Psoas muscle (tissue), 8 donors: ENCODE measurements at places on chromosomes 2 and 18. TPM values are rescaled to one million over a fixed set of nuclear protein-coding genes. Genes with fewer than 3 reads are reported as not detected.

The SLC14A1 gene
- total RNA-seq: 1.5 TPM

The PID1 gene
- 9.8 TPM for total RNA-seq

The MOGAT1 gene
- total RNA-seq: not detected

GRCh38 chr18:35605686-35606417 is 24.3 kb downstream of the GALNT1 start:
- no peak overlapping the region for H3K27ac ChIP-seq
- no peaks in the 10 kb centered on the region for H3K27me3 ChIP-seq
- DNase-seq: no peak
- peaks cover 23% of the 10 kb centered on the region for H3K4me1 ChIP-seq

DNA sequence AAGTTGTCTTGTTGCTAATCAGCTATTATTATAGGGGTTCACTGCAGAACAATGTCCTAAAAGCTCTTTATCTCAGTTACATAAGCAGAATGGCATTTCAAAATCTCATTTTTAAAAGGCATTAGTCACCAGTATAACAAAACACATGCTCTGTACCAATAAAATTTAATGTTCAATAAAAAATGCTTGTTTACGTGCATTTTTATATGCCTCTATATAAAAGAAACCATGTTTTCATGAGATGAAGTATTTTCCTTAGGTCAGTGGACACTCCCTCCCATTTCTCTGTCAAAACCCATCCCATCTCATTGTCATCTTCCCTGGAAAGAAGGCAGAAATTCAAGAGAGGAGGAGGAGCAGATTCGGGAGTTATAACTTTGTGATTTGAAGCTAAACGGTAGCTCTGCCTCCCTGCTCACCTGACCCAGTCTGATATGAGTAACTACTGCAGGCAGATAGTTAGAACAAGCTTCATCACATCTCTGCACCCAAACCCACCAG is 231.9 kb upstream of the SIX2 start:
- no peak overlapping the region for H3K4me3 ChIP-seq
- peak overlapping the region; percentile 84 for H3K27ac ChIP-seq

The LANCL1 gene
- total RNA-seq: 38.2 TPM

- no peak for DNase-seq
- no peaks in the 10 kb centered on the region for H3K36me3 ChIP-seq
- H3K27ac ChIP-seq: no peak within 1 kb of the TSS
- H3K4me1 ChIP-seq: peaks cover 6% of the 10 kb centered on the region
These were observed at the start of gene LYPD1 for GRCh38 chr2:132669908-132670495. LYPD1 (minus strand) TSS chr2:132670205; CDS start chr2:132669932, 273 bp downstream.

DNA sequence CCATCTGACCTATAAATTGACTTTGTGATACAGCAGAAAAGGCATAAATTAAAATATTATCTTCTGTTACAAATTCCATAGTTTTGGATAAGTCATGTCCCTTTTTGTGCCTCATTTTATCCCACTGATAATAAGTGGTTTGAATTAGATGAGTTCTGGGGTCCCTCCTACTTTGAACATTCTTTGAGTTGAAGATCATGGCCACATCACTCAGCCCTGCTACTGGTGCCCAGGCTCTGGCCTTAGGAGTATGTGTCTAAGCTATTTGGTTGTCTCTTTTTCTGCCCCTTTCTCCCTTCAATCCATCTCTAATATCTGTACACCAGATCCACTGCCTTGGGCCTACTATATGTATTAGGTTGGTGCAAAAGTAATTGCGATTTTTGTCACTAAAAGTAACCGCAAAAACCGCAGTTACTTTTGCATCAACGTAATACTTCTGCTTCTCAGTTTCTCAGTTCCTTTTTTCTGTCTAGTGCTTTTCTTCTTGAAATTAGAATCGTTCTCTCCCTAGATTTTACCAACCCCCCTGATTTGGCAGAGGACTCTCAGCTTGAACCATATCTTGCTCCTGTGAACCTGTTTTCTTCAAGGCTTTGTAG is 362.5 kb upstream of the TNP1 start:
- H3K4me3 ChIP-seq: no peak overlapping the region
- no peak for DNase-seq
- no peaks in the 10 kb centered on the region for H3K27me3 ChIP-seq
- peaks cover 9% of the 10 kb centered on the region for H3K4me1 ChIP-seq
- H3K27ac ChIP-seq: no peak overlapping the region
- H3K36me3 ChIP-seq: no peaks in the 10 kb centered on the region

The POTEJ gene
- total RNA-seq: not detected

- H3K4me1 ChIP-seq: peaks cover 22% of the 10 kb centered on the region
- H3K27me3 ChIP-seq: no peaks in the 10 kb centered on the region
- DNase-seq: no peak
- no peaks in the 10 kb centered on the region for H3K36me3 ChIP-seq
- H3K4me3 ChIP-seq: no peak overlapping the region
- H3K27ac ChIP-seq: no peak overlapping the region
These were observed 73.7 kb downstream of the UXS1 start for GRCh38 chr2:106120432-106120831.

The C2orf78 gene
- total RNA-seq: not detected

GRCh38 chr2:26685989-26686839 is 6.3 kb upstream of the KCNK3 start:
- H3K4me3 ChIP-seq: no peak overlapping the region
- H3K4me1 ChIP-seq: no peaks in the 10 kb centered on the region
- H3K27me3 ChIP-seq: peaks cover 6% of the 10 kb centered on the region
- H3K27ac ChIP-seq: no peak overlapping the region
- no peak for DNase-seq

DNA sequence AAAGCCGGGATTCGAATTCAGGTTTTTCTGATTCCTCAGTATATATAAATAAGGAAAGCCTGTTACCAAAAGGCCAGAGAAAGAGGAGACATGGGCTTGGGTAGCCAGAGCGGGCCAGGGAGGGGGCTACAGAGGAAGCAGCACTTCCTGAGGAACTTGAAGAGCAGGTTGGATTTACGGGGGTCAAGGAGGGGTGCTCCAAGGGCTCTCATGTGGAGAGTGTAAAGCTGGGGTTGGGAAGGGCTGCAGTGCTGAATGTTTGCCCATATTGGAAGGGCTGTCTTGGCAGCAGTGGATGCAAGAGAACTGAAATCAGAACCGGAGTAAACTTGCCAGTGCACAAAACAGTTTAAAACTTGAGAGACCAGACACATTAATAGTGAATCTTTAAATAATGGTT is 511.5 kb downstream of the CNTNAP5 start:
- H3K36me3 ChIP-seq: no peaks in the 10 kb centered on the region
- no peak for DNase-seq
- no peaks in the 10 kb centered on the region for H3K4me1 ChIP-seq
- H3K27me3 ChIP-seq: no peaks in the 10 kb centered on the region
- H3K4me3 ChIP-seq: no peak overlapping the region

DNA sequence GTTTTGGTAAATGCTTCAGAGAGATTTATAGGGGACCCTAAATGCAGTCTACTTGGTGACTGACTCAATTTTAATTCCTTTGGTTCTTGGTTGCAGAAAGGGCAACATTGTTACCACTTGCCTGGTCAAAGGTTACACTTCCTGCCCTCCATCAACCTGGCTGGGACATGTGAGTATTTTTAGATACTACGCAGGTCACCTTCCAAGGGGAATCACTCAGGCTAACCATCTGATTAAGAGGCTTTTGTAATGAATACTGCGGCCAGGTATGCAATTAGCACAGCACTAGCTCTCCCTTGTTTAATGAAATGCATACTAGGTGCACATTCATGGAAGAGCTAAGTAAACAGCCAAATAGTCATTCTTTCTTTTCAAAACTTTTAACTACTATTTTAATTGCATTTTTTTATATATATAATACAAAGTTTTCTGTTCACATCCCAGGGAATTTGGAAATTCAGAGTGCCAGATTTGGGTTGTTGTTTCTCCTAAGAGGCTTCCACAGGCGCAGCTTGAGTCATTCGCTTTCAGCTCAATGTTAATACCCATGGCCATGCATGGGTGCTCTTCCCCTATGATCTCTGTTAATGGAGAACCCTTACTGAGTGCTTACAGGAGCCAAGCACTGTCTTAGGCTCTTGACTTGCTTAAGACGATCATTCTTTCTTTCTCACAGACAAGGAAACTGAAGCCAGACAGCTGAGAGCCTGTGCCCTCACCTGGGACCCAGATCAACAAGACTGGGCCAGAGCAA is 152.2 kb downstream of the MTX2 start:
- H3K4me3 ChIP-seq: no peak overlapping the region
- H3K27ac ChIP-seq: no peak overlapping the region
- no peaks in the 10 kb centered on the region for H3K27me3 ChIP-seq
- H3K36me3 ChIP-seq: no peaks in the 10 kb centered on the region

DNA sequence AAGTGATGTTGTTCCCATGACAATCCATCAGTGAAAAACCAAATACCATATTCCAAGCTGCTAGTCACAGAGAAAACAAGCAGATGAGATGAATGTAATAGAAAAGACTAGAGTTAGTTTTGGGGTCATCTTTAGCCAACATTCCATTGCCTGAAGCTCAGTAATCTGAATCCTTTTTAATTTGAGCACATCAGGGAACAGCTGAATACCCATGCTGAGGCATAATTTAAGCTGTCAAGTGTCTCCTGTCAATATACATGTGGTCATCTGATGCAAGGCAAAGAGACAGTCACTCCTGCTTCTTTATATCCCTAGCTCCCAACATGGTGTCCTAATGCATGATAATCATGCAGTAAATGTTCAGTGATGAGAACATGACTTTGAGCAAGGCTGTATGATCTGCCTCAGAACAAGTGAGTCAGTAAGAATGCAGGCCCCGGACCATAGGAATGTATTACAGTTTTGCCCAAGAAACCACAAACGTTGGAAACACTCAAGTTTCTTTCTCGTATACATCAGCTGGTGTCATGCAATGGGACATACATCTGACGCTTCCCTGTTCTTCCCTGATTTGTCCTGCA is 48.0 kb downstream of the CDK15 start:
- DNase-seq: no peak
- peak overlapping the region; percentile 36 for H3K27ac ChIP-seq
- peaks cover 23% of the 10 kb centered on the region for H3K4me1 ChIP-seq
- H3K4me3 ChIP-seq: no peak overlapping the region

The CYP1B1 gene
- 53.1 TPM for total RNA-seq

The TCF4 gene
- 49.6 TPM for total RNA-seq

The MBD2 gene
- 44.7 TPM for total RNA-seq

DNA sequence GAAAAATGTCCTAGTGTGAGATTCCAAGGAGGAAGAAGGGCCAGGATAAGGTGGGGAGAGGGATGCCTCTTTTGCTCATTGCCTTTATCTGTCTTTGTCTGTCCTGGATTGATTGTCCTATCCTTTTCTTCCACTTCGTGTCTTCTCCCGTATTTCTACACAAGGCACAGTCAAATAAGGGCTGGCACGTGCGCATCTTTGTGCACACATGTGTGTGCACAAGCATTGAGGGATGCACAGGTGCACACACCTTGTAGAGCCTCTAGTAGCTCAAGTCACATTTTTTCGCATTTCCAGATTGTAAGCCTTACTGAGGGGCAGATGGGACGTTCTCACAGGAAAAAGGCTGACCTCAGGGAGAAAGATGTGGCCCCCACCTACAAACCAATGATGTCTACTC is 170.2 kb upstream of the TNP1 start:
- H3K36me3 ChIP-seq: no peaks in the 10 kb centered on the region
- no peak overlapping the region for H3K27ac ChIP-seq
- H3K27me3 ChIP-seq: no peaks in the 10 kb centered on the region
- DNase-seq: no peak

- no peaks in the 10 kb centered on the region for H3K4me1 ChIP-seq
- H3K4me3 ChIP-seq: no peak overlapping the region
- no peak overlapping the region for H3K27ac ChIP-seq
- DNase-seq: peak; percentile 7
- no peaks in the 10 kb centered on the region for H3K27me3 ChIP-seq
These were observed 17.6 kb downstream of the EMX1 start for GRCh38 chr2:72934683-72935610.

DNA sequence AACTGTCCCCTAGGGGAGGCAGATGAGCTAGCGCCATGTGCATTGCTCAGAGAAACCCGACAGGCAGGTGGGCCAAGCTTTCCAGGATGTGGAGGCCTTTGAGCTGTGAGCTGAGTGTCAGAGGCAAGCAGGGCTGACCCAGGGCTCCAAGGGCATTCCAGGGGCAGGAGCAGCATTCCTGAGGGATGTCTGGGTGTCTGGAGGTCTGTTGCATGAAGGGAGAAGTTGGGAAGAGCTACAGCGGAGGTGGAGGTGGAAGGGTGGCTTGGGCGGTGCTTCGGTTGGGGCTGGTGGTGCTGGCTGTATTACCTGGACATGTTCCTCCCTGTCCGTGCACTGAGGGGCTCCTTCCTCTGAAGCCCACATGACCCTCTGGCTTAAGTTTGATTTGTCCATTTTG is 102.8 kb downstream of the RNF144A start:
- H3K4me1 ChIP-seq: peaks cover 65% of the 10 kb centered on the region
- H3K27me3 ChIP-seq: no peaks in the 10 kb centered on the region
- DNase-seq: no peak
- no peak overlapping the region for H3K4me3 ChIP-seq
- peaks cover 16% of the 10 kb centered on the region for H3K36me3 ChIP-seq

The KATNAL2 gene
- total RNA-seq: 1.3 TPM

DNA sequence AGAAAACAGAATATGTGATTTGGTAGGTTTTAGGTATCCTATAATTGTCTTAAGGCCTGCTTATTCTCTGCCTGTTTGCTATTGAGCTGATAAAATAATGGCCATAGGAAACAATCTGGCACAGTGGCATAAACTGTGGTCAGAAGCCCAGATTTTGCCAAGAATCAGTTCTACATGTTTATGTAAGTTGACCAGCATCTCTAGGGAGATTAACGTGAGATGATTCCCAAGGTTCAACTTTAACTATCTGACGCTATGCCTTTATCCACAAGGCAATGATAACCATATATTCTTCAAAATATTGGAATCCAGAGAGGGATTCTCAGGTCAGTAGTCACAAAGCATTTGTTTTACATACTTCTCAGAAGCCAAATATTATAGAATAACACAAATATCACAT is 25.6 kb downstream of the AP1S3 start:
- no peak overlapping the region for H3K27ac ChIP-seq
- no peaks in the 10 kb centered on the region for H3K27me3 ChIP-seq
- no peak for DNase-seq
- no peak overlapping the region for H3K4me3 ChIP-seq
- no peaks in the 10 kb centered on the region for H3K4me1 ChIP-seq
